ENCODE measurements at places on chromosomes 7 and 10.

GRCh38 chr10:74231375-74231774, 80.4 kb downstream of the ADK start:
- DNase-seq: no peak

- DNase-seq: no peak
Measured at GRCh38 chr7:12861070-12861469, 173.6 kb downstream of the ARL4A start.

- no peak for DNase-seq
Measured at GRCh38 chr10:82535457-82535856, 660.5 kb downstream of the NRG3 start.

GRCh38 chr10:89923661-89924060, 222.3 kb downstream of the KIF20B start:
- no peak for DNase-seq

DNA sequence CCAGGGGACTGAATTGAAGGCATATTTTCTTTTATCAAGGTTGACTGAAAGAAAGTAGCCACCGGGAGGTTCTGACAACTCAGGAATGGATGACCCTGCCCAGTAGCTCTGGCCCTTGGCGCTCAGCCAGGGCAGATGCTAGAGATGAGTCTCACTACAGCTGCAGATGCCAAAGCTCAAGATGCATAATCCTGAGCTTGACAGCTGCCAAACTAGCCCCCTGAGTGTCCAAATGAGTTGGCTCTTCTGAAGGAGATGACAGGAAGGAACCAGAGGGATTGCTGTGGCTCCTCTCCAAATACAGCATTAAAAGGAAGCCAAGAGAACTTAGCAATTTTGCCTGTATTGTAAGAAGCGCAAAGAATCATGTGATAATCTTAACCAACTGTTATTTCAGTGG, 78.4 kb downstream of the NXPH1 start:
- no peak for DNase-seq

- DNase-seq: no peak
Measured at GRCh38 chr7:919114-919442, 35.4 kb downstream of the ADAP1 start.

DNA sequence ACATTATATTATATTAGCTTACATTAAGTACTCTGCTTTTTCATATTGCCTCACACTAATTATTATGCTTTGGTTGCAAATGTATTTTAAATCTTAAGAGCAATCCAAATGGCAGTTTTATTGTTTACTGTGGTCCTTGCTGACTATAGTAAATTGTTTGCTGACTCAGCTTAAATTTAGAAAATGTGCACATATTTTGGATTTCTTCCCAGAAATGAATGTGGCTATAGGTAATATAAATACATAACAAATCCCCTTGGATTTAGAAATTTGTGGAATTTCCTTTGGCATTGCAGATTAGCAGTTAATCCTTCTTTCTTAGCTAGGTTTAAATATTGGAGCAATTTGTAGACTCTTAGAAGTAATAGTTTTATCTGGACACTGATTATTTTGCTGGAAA, 565.8 kb downstream of the NRG3 start:
- DNase-seq: no peak
